ENCODE measurements at places on chromosomes 2 and 18.

GRCh38 chr2:129793431-129793902 lies 186.0 kb upstream of the RAB6C start:
- no peak for DNase-seq

- DNase-seq: peak; percentile 59
Measured at GRCh38 chr18:12659904-12660605, 2.1 kb upstream of the SPIRE1 start.

GRCh38 chr2:239787538-239788050 lies 237.5 kb downstream of the NDUFA10 start:
- no peak for DNase-seq

GRCh38 chr2:80568011-80568410 lies 263.5 kb upstream of the LRRTM1 start:
- DNase-seq: no peak

GRCh38 chr2:120669121-120669952 lies 66.3 kb upstream of the GLI2 start:
- DNase-seq: no peak

DNA sequence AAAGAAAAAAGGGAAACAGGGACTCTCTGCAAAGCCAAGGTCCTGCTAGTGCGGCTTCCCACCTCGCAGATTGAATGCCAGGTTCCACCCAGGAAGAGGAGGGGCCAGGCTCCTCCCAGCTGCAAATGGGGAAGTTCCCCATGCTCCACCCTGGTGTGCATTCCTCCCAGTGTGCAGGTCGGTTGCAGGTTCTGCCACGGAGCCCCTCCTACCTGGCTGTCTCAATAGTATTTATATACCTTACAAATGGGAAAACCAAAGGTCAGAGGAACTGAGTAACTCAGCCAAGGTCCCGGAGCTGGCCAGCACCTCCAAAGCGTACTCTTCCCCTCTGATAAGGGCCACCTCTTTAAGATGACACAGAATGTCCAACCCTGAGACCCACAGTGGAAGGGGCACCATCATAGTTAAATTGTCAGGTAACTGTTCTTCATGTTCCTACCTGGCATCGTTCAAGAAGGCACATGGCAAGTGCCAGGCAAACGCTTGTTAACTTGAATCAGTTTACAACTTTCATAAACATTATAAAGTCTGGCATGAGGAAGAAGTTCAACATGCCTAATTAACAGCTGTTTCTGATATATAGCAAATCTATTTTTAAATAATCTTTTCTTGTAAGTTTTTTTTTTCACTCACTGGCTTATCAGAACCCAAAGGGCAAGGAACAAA lies 35.5 kb downstream of the POU3F3 start:
- no peak for DNase-seq

DNA sequence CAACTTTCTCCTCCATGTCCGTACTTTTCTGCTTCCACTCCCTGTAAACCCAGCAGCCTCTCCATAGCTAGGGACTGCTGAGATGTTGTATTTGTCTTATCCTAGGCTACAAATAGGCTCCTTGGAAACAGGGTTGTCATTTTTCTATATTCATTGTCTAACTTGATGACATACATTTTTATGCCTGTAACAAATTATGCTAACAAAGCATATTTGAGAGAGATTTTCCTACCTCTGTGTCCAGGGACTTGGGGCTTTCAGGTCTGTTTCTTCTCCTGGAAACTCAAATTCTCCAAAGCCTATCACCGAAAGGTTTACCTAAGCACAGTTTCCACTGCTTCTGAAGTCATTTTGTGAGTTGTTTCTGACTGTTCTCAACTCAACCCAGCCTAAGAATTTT lies 102.7 kb downstream of the UBE2E3 start:
- DNase-seq: no peak

DNA sequence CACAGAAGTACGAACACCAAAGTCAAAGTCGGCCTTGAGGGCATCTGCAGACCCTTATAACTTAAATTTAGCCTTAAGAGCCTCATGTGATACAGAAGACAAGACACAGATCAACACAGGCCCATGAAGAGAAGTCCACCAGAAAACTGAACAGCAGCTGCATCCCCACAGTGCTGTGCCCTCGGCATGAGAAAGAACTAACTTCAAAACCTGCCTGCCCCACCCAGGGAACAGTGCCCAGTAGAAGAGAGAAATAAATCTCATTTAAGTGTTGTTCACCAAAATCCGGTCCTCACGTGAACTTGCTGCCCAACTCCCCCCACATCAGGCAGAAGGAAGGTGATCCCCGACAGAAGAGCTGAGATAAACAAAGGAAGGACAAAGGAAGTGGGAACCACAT lies 73.7 kb downstream of the PXDN start:
- no peak for DNase-seq
